Stimulated activated CD4-positive, alpha-beta T cell treated with anti-CD3 and anti-CD28 coated beads, TNF-alpha, amount 100 ng/mL, for 4 hours (primary cell): ENCODE measurements at places on chromosomes 13 and 19.

- no peak for DNase-seq
Observed at GRCh38 chr19:42532891-42533290, 4.6 kb upstream of the CEACAM1 start.

GRCh38 chr13:27261396-27261795 lies 9.2 kb upstream of the RASL11A start:
- no peak for DNase-seq

DNA sequence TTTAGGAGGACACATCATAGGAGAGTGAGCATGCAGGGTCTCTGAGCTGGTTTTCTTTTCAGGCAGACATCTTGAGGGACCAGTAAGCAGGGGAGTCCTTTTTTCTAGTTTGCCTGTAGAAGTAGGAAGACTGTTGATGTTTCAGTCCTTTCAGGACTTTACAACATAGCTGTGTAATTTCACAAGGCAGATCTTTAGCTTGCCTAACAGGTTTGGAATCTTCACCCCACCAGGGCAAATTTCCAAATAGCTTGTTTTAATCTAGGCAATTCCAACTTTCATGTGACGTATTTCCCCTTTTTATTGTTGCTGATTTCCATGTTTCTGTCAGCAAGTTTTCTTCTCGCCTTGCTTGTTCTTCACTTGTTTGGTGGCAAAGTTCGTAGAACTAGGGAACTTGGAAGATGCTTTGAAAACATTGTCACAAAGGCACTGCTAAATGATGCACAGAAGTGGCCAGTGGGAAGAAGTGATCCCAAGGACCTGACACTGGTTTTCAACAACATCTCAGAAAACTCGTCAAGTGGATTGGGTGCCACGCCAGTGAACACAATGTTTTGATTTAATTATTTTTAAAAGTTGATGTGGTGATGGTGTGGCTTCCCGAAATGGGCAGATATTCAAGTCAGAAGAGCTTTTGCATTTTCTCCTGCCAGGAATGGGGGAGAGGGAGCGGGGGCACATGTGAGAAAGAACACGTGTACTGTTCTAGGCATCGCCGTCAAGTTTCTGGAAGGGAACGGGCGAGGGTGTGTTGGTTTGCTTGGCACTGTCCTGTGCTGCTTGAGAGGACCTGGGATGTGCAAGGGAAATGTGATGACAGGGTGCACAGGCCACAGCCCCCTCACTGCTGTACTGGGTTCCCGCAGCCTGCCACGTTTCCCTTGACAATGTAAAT lies 418.6 kb downstream of the OXGR1 start:
- DNase-seq: no peak

- no peak for DNase-seq
Observed at GRCh38 chr19:3893509-3894179, 13.2 kb downstream of the ATCAY start.
